ENCODE measurements at places on chromosomes 4 and X. TPM values are rescaled to one million over a fixed set of nuclear protein-coding genes. Genes with fewer than 3 reads are reported as not detected.

The ETDA gene
- not detected for total RNA-seq

The RAB33A gene
- 0.98 TPM for total RNA-seq

The CXCL6 gene
- total RNA-seq, result 13.8 TPM

The LRIT3 gene
- total RNA-seq, result not detected

The USP9X gene
- total RNA-seq, result 72.4 TPM

The NAP1L2 gene
- 4.7 TPM for total RNA-seq

The POLN gene
- 3.9 TPM for total RNA-seq

The GJB1 gene
- not detected for total RNA-seq

The CFP gene
- 0.74 TPM for total RNA-seq

The RBMXL3 gene
- total RNA-seq, result not detected

The PROM1 gene
- not detected for total RNA-seq

The BEX2 gene
- total RNA-seq, result 7.4 TPM

The ASB9 gene
- 2.0 TPM for total RNA-seq

The APELA gene
- not detected for total RNA-seq

The TCEAL8 gene
- 40.3 TPM for total RNA-seq

The P2RY8 gene
- 0.74 TPM for total RNA-seq

The AKAP14 gene
- total RNA-seq, result not detected

The PAGE1 gene
- not detected for total RNA-seq

The SPATA18 gene
- 15.2 TPM for total RNA-seq

The MGARP gene
- total RNA-seq, result 2.2 TPM

The ZFP92 gene
- 0.25 TPM for total RNA-seq

Data from vagina (tissue), 2 donors.